ENCODE measurements at places on chromosomes 5 and 9.

DNA sequence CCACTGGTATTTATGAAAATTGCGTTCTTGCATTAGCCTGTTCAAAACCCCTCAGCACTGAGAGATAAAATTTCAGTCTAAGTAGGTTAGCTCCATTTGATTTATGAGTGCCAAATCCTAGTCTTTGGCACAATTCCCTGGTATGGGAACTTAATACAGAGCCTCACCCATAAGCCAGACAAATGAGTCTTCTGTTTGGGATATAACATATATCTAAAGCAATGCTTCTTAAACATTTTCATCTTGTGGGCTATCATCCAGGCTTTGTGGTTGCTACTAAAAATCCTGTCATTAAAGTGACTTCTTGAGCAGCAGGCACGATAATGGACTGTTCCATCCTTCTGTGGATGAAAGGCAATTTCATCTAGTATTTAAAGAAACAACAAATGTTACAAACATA, 419.5 kb upstream of the ACTBL2 start:
- no peak overlapping the region for H3K27ac ChIP-seq
- no peak for DNase-seq
- H3K4me3 ChIP-seq: no peak overlapping the region
- H3K4me1 ChIP-seq: no peaks in the 10 kb centered on the region
- H3K36me3 ChIP-seq: no peaks in the 10 kb centered on the region

DNA sequence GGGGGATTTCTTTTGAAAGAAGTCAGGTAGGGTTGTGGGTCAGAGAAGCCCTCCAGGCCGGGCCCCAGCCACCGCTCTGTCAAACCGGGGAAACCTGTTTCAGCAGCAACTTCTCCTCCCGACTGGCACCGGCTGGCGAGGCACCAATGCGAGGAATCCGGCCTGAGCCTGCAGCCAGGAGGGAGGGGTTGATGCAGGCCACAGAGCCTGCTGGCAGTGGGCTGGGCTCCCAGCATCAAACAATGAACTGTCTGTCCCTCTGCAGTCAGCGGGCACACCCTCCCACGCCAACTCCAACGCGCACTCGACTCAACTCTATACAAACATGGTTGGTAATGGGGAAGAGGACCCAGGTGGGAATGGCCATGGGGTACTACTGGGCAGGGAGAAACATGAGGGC, 12.1 kb downstream of the PCDH1 start:
- no peak for DNase-seq
- H3K36me3 ChIP-seq: no peaks in the 10 kb centered on the region
- H3K4me3 ChIP-seq: no peak overlapping the region
- H3K27me3 ChIP-seq: no peaks in the 10 kb centered on the region

GRCh38 chr9:27785714-27786100, 212.4 kb upstream of the C9orf72 start:
- H3K4me3 ChIP-seq: no peak overlapping the region
- no peaks in the 10 kb centered on the region for H3K27me3 ChIP-seq
- no peaks in the 10 kb centered on the region for H3K36me3 ChIP-seq
- no peaks in the 10 kb centered on the region for H3K4me1 ChIP-seq

GRCh38 chr5:131379723-131380122, 115.9 kb downstream of the CDC42SE2 start:
- no peak for DNase-seq
- no peaks in the 10 kb centered on the region for H3K27me3 ChIP-seq
- no peak overlapping the region for H3K4me3 ChIP-seq
- H3K27ac ChIP-seq: peak overlapping the region; percentile 71

GRCh38 chr5:36270175-36270574, 28.4 kb upstream of the NADK2 start:
- no peak overlapping the region for H3K27ac ChIP-seq
- no peaks in the 10 kb centered on the region for H3K36me3 ChIP-seq
- no peak for DNase-seq
- no peaks in the 10 kb centered on the region for H3K27me3 ChIP-seq

- H3K4me1 ChIP-seq: peaks cover 59% of the 10 kb centered on the region
- H3K27ac ChIP-seq: peak overlapping the region; percentile 95
Observed at GRCh38 chr5:112708103-112708622, 29.5 kb upstream of the APC start.

All from esophagus squamous epithelium (tissue), 5 donors.